ACHN (cell line): ENCODE measurements at places on chromosomes 6 and 20.

- no peak for DNase-seq
Measured at GRCh38 chr20:63448031-63448430, 24.4 kb downstream of the KCNQ2 start.

DNA sequence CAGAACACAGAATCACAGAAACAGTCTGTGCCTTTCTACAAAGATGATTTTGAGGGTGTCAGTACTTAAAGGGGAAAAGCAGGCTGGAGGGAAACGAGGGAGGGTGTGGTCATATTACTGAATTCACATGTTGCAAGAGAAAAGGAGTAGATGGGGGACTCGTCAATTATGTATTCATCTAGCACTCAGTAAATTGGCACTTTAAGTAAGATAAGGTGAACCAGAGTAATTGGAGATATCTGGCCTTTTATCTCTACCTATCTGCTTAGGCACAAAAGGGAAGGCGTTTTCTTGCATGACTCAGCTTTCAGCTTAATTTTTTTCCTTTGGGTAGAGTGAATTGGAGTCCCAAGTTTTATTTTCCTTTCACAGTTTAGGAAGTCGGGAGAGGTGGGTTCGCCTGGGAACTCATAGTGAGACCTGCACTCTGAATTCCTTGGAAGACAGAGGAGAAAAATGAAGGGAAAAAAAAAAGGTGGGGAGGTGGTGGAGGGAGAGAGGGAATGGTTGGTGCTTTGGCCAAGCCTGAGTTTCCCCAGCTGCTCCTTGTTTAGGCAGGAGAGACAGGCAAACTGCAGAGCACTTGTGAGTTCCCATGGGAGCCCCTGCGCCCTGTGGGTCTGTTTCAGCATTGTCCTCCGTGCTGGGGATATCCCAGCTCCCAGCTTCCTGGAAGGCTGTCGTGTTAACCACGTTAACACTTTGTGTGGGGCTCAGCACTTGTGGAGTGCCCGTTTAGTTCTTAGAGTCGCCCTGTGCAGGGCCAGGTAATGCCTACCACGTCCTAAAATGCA, 19.7 kb upstream of the GTSF1L start:
- no peak for DNase-seq

GRCh38 chr20:47999166-47999565, 213.9 kb upstream of the SULF2 start:
- no peak for DNase-seq

GRCh38 chr20:64082820-64083377, 1.3 kb downstream of the LKAAEAR1 start:
- DNase-seq = peak; percentile 26

- no peak for DNase-seq
Measured at GRCh38 chr6:42028234-42029061, 21.9 kb upstream of the TAF8 start.

- DNase-seq = no peak
Measured at GRCh38 chr6:137305691-137306090, 86.5 kb upstream of the IFNGR1 start.

DNA sequence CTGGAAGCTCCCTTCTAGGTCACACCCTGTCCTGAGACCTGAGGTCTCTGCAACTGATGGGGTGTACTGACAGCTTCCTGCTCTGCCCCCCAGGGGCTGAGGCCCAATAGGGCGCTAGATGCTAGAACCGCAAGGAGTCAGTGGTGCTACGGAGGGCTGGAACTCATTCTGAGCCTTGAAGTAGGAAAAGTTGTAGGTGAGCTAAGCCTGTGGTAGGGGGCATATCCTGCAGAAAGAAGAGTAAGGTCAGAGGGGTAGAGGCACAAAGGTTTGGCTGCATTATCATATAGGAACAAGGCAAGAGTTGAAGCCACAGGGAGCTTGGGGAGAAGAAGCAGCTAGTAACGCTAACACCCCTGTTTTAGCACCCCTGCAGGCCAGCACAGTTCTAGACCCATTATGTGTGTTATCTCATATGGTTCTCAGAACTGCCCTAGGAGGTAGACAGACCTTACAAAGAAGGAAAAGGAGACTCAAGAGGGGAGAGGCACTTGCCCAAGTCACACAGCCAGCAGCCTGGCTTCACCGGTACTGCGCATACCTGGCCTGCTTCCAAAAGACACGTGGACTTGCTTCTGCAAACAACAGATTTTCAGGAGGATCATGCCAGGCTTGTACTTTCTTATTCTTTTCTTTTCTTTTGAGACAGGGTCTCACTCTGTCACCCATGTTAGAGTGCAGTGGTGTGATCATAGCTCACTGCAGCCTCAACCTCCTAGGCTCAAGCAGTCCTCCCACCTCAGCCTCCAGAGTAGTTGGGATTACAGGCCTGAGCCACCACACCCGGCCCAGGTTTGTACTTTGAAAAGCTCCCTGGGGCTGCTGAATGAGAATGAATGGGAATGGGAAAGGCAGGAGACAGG, 156.1 kb downstream of the MRPL14 start:
- no peak for DNase-seq

DNA sequence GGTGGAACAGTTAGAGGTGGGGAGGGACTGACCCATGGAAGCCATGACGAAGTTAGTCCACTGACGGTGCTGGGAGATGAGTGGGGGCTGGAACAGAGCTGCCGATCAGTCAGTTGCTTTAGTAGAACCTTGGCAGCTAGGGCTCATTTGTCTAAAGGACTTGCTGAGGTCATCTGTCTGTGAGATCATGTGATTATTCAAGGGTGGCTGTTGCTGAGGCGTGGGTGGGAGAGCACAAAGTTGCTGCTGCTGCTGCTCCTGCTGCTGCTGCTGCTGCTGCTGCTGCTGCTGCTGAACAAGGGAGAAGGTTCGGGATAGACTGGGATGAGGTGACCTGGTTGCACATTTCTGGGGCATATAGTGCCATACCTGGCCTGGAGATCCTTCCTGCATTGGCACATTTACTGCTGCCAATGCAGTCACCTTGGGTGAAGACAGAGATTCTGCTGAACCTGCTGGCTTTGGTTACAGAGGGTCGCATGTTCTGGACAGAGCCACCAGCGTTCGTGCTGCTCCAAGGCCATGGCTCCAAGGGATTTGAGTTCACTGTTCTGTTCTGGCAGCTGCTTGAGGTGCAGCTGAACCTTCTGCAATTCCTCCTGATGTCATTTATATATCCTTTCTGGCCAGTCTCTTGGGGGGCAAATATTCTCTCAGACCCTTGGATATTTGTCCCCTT, 840.5 kb downstream of the HACE1 start:
- DNase-seq = no peak
